ENCODE measurements at places on chromosomes 1 and 21.

GRCh38 chr1:89739013-89739843, 81.6 kb upstream of the LRRC8D start:
- no peak for DNase-seq

DNA sequence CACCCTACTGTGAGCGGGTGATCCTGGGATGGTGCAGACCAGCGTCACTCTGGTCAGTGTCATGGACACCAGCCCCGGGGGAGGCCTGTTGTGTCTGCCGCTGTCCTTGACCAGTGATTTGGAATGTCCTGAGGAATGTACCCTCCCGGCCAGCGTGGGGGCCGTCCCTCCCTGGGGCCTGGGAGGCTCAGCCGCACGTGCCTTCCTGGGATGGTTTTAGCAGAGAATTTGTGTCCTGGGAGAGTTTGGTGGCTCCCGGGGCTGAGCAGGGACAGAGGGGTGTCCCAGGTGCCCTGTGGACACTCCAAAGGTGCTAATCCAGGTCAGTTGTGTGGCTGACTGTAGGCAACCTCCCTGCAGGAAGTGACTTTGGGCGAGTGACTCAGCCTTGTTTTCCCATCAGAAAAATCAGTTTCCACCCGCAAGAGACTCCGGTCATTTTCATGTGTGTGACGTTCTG, 6.2 kb downstream of the ARHGEF16 start:
- no peak for DNase-seq

DNA sequence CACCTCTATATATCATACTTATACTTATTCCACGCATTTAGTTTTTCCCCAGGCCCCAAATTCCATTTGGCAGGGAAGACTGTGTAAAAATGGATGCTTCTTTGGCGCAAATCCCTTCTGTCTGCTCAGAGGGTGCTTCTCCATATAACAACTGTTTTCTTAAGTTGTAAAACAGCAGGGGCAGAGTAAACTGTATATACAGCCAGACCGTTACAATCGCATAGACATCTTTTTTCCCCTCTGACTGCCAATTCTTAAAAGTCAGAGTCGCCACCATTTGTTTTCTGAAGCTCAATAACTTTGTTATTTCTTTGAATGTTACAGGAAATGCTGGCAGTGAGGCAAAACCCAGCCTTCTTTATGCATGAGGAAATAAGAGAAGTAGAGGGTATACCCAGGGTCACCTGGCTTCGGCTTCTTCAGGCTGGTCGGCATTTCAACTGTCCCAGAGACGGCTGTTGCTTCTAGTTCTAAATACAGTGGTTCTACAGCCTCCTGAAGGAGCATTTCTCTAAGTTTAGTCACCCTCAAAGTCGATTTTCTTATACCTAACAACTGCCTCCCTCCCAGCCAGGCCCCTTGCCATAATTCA, 188.4 kb downstream of the CLIC6 start:
- peak; percentile 36 for DNase-seq

DNA sequence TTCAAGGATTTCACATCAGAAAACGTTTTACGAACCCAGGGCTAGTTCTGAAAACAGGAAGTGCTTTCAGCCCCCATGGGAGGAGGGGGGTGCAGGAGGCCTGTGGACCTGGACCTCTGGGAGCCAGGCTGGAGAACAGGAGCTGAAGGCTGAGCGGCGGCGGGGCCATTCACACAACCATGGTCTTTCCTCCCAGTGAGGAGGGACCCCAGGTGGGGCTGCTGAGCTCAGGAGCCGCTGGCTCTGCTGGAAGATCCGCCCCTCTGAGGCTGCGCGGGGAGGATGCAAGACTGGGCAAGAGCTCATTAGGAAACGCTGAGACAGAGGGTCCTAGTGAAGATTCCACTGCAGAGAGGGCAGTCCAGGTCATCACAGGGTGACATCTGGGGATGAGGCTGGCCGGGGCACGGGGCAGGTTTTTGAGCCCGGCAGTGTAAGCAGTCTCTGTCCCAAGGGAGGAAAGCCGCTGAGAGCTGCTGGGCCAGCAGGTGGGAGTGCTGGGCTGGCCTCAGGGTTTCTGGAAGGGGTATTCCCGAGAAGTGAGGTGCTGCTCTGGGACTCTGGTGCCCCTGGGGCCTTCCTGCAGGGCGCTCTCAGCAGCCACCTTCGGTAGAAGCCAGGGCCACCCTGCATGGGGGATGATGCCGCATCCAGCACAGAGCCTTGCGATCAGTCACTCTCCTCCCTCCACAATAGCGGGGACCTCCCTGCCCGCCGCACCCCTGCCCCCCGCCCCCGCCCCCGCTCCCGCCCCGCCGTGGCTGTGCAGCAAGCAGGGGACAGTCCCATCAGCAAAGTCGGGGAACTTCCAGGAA, 7.5 kb downstream of the MX2 start:
- DNase-seq: no peak

GRCh38 chr1:18932387-18932786, 24.1 kb downstream of the IFFO2 start:
- no peak for DNase-seq

GRCh38 chr1:149928401-149928724, 760 bp upstream of the SF3B4 start:
- DNase-seq: no peak

- DNase-seq: no peak
Observed at GRCh38 chr21:46191686-46192575, 7.7 kb upstream of the SPATC1L start.

GRCh38 chr1:9388335-9389180, 95.9 kb downstream of the SPSB1 start:
- DNase-seq: no peak

GRCh38 chr21:45132841-45133573, 58.6 kb downstream of the ADARB1 start:
- no peak for DNase-seq

DNA sequence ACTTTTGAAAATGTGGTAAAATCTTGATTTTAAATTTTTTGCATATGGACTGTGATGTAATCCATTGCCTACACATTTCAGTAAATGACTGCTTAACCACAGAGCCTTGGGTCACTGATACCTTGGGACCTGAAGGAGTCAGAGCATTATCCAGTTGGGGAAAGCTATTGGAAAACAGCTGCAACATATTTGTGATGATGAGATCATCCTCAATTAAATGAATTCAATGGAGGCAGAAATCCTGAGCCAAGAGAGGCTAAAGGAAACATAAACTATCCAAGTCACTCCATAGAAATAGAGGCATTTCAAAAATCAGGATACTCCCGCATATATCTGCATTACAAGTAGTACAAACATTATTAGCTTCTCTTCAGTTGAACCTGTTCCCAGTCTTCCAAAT, 99.8 kb upstream of the PRMT6 start:
- DNase-seq: no peak

GRCh38 chr1:204545202-204545601, 29.0 kb downstream of the MDM4 start:
- DNase-seq: no peak

DNA sequence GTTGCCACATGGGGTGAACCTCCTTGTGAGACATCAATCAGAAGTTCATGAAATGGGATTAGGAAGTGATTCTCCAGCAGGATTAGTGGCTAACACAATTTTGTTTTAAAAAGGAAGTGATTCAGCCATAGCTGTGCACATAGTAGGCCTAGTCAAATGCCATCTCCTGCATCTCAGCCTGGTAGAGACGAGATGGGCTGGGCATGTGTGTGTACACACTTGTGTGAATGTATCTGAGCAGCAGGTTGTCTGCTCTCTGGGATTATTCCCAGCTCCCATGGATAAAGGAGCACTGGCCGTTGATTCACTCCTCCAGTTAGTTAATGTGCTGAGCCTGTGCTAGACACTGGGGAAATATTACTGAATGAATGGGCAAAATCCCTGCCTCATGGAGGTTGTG, 2.0 kb downstream of the FOXE3 start:
- DNase-seq: no peak

DNA sequence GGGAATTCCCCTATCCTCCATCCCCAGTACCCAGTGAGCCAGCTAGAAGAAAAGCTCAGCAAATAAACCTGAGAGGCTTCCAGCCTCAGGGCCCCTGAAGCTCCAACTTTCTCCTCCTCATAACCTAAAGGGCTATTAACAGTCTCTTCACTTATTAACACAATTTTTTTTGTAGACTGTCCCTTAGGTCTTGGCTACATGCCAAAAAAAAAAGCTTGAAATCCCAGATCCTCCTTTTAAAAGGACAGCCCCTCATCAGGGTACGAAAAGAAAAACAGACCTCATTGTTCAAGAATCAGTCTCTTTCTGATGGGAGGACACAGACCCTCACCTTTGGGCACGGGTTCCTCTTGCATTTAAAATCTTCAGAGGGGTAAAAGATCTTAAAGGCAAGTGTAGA, 72.8 kb upstream of the CD1D start:
- no peak for DNase-seq

DNA sequence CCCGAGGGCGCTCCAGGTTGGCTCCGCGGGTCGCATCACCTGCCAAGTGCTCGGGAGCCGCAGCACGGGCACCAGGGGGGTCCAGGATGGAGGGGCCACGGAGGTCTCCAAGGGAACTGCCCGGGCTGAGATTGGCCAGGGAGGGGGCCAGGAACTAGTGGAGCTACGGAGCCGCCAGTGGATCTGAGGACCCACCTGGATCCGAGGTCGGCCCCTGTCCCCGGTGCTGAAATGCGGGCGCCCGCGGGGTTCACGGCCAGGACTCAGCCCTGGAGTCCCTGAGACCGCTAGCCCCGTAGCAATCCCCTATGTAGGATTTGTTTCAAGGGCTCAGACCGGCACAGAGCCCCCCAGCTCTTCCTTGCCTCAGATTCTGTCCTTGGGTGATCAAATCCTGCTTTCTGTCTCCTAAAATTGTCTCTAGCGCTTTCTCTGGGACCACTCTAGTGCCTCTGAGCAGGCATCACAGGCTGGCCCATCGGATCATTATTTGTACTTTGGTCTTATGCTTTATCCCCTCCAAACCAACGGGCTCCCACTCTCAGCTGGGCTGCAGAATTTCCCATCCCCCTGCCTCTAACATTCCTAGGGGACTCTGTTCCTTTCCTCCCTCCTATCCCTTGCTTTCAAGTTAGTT, 27.3 kb downstream of the KIAA2013 start:
- DNase-seq: no peak

- DNase-seq: no peak
Observed at GRCh38 chr1:41363591-41364320, 2.5 kb downstream of the FOXO6 start.

- no peak for DNase-seq
Observed at GRCh38 chr1:98264727-98265126, 343.9 kb upstream of the DPYD start.

DNA sequence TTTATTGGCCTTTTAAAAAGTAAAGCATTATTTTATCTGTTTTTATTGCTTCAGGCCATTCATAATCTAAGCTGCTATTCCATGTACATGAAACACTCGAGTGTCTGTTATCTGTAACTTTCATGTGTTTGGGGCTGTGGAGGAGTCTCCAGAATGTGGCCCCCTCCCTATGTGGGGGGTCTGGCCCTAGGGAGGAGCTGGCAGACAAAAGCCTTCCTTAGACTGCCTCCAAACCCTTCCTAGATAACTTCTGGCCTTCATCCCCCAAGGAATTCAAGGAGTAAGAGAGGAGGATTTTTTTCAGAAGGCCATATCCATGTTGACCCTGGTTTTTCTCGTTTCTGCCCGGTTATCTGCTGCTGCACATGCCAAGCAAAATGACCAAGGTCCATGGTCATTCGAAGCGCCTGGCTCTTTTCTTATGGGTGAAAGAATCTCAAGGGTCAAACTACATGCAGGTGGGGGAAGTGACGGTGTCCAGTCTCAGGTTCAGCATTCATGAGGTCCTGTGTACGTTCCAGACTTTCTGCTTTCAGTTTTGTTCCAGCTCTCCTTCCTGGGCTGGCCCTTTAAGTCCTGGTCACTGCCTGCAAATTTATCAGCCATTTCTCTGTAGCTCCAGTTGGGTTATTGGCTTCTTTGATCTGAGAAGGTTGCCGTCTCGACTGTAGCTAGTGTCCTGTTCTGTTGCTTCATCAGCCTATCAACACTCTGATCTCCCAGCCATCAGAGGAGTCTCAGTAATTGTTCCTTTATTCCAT, 8.3 kb downstream of the TENT5C start:
- no peak for DNase-seq

GRCh38 chr1:152061952-152062351, 25.1 kb upstream of the S100A11 start:
- no peak for DNase-seq

DNA sequence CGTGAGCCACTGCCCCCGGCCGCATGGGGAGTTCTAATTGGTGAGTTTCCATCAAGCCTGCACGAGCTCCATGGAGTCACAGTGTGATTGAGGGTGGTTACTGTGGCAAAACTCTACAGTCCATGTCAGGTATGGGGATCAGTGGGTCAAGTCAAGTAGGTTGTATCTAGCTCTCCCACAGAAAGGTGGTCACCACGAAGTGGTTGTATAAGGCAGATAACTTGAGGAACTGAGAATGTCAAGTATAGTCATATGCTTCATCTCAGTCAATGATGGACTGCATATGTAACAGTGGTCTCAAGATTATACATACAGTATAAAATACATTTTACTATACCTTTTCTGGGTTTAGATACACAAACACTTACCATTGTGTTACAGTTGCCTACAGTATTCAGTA, 348.6 kb upstream of the ZP4 start:
- DNase-seq: no peak

DNA sequence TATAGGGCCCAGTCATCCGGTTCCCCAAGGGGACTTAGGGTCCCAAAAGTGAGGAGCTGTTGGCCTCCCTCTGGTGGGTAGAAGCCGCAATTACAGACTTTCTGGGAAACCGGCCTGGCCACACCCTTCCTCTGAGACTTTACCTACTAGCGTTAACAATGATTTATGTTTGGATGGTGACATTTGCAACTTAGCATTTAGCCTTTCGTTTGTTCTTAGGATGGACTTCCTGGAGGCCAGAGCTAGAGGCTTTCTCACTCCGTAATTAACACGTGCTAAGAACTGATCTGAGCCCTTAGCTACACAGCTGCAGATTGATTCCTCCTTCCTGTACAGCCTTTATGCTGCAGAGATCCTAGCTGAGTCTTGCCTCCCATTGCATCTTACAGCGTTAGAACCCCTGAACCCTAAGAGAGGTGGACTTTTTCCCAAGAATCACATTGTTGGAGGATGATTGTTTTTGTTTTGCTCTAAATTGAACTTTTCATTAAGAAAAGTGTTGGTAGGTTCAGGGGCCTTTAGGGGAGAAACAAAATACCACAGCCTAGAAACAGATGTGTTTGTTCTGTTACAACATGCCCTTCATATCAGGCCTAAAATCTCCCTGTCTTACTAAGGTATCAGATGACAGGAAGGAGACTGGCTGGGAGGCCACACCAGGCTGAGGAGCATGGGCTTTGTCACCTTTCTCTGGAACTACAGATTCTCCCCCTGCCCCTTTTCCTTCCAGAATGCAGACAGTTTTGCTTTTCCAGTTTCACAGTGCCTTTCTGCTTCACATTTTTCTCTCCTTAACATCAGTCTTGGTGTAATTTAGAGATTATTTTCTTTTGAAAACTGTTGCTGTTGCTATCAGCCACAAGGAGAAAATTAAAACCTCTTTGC, 1.9 kb downstream of the S100A11 start:
- peak; percentile 79 for DNase-seq

DNA sequence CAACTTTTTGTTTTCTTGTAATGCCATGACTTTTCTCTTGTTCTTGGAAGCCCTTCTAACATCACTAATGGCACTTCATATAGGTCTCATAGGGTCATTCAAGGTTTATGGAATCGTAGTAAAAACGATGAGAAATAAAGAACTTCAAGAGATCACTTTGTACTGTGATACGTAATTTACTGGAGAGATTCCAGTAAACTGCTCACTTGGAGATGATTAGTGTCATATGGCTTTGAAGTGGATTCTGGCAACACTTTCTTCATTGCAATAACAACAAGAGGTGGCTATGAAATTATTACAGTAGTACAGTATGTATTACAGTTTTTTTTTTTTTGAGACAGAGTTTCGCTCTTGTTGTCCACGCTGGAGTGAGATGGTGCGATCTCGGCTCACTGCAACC, 103.4 kb downstream of the RUSC1 start:
- DNase-seq: peak; percentile 22

- DNase-seq: no peak
Observed at GRCh38 chr1:10074059-10074851, 41.5 kb downstream of the UBE4B start.

All from LNCaP clone FGC (cell line).